ENCODE measurements at places on chromosomes 2 and 18. TPM values are rescaled to one million over a fixed set of nuclear protein-coding genes. Genes with fewer than 3 reads are reported as not detected.

DNA sequence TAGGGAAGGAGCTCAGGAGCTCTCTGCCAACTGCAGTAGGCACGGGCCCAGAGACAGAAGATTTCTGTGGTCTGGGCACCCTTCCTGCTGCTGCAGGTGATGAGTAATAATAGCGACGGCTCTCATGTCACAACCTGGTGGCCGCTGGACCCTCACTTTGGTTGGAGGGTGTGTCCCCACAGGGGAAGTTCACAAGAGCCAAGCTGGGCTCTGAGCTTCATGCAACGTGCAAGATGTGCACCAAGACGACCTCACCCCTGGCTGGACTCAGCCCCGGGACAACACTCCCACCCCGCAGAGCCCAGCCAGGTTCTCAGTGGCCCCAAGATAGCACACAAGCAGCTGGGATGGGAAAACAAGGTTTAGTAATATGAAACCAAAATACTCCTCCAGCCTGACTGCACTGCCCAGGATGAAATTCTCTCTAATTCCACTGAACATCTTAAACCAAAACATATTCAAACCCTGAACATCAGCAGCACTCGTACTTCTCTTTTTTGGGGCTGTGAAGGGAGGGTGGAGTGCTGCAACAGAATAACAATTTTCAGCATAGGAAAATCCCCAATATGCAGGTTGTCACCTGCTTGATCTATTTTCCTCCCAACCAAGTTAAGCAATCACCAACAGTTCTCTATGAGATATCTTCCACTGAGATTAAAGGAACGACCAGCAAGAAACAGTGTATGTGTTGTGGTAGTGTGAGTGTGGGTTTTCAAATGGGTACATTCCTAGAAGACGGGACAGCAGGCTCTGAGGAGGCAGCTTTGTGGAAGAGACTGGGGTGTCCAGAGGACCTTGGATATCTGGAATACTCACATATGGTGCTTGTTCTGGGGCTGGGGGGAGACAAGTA is 26.5 kb downstream of the BCL2 start:
- no peaks in the 10 kb centered on the region for H3K27me3 ChIP-seq
- no peak overlapping the region for H3K4me3 ChIP-seq
- H3K36me3 ChIP-seq = no peaks in the 10 kb centered on the region
- DNase-seq = no peak
- no peak overlapping the region for H3K27ac ChIP-seq
- peaks cover 43% of the 10 kb centered on the region for H3K4me1 ChIP-seq

- H3K27ac ChIP-seq = no peak overlapping the region
- H3K4me1 ChIP-seq = no peaks in the 10 kb centered on the region
- H3K27me3 ChIP-seq = no peaks in the 10 kb centered on the region
- no peak for DNase-seq
- H3K36me3 ChIP-seq = no peaks in the 10 kb centered on the region
Measured at GRCh38 chr18:54157646-54158385, 66.7 kb downstream of the MBD2 start.

DNA sequence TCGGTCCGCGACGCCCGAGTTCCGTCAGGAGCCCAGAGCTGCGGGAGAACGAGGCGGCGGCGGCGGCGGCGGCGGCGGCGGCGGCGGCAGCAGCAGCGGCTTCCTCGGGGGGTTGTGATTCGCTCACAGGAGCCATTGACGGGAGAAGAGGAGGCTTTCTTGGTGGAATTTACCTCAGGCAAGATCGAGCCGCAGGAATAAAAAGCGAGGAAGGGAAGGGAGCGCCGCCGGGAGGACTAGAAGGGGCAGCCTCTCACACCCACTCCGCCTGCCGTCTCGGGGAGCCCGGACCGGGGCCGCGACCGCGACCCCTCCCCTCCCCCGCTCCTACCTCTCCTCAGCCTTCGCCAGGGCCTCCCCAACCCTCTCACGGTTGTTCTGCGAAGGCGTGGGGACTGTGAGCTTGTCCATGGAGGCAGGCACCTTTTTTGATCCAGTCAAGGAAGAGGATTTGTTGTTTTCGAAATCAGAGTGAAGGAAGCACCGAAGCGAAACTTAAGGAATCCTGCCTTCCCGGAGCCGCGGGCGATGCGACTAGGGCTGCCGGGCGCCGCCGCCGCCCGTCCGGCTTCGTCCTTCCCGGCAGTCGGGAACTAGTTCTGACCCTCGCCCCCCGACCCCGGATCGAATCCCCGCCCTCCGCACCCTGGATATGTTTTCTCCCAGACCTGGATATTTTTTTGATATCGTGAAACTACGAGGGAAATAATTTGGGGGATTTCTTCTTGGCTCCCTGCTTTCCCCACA is 506 bp downstream of the BMPR2 start:
- H3K4me3 ChIP-seq = peak overlapping the region; percentile 89
- peaks cover 22% of the 10 kb centered on the region for H3K4me1 ChIP-seq
- no peaks in the 10 kb centered on the region for H3K27me3 ChIP-seq
- peak overlapping the region; percentile 99 for H3K27ac ChIP-seq

DNA sequence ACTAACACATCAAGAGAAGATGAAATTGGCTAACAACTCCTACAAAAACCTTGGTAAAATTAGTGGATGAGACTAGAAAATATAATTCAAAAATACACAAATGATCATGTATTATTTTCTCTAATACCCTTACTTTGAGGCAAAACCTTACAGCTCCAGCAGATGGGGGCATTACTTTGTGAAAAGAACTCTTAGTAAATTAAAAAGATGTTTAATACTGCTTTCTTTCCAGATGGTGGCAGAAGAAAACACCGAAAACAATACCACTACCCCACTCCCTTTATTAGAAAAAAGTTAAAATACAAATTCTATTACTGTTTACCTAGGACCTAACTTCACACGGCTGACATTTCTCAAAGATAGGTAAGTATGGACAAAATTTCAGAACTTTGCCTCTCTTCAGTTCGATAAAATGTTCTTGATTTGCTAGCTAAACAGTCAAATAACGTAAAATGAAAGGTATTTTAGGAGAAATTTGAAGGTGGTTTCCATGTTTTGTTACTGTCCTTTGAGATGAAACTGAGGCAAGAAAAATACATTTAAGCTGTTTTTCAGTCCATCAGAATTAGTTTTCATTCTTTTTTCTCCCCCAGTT is 30.6 kb downstream of the ORC4 start:
- no peak for DNase-seq
- no peak overlapping the region for H3K27ac ChIP-seq
- no peaks in the 10 kb centered on the region for H3K27me3 ChIP-seq
- H3K4me3 ChIP-seq = no peak overlapping the region

DNA sequence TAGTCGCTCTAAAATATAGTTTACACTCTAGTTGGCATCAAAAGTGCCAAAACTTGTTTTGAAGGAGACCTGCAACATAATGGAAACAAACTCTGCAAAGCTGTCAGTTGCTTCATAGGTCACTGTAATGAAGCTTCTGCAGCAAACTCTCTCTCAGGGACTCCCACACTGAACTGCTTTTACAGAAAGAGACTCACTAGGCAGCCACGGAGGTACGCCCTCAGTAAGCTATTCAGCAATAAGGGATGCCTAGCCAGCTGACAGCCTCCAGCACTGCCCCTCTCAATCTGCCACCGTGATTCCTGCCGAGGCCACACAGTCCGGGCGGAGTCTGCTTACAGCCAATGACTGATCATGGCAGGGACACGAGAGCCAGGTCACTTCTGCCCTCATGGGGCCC is 51.1 kb downstream of the COLEC12 start:
- H3K27me3 ChIP-seq = no peaks in the 10 kb centered on the region
- no peak overlapping the region for H3K27ac ChIP-seq
- H3K4me3 ChIP-seq = no peak overlapping the region
- H3K4me1 ChIP-seq = no peaks in the 10 kb centered on the region
- no peaks in the 10 kb centered on the region for H3K36me3 ChIP-seq
- no peak for DNase-seq

GRCh38 chr18:50360611-50361010 is 14.2 kb upstream of the SKA1 start:
- DNase-seq = no peak
- H3K4me1 ChIP-seq = no peaks in the 10 kb centered on the region
- H3K27me3 ChIP-seq = no peaks in the 10 kb centered on the region
- H3K27ac ChIP-seq = no peak overlapping the region
- no peak overlapping the region for H3K4me3 ChIP-seq

DNA sequence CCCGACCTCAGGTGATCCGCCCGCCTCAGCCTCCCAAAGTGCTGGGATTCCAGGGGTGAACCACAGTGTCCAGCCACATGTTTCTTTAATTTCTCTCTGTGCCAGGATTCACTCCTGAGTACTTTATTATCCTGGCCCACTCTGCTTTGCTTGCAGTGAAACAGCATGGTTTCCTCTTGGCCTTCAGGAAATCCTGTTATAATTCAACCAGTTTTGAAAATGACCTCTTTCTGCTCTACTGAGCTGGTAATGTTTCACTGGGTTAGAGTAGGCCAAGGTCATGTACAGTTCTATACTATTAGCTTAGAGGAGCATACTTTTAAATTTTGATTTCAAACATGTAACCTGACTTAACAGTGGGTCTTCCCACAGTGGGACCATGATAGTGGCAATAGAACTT is 90.6 kb upstream of the PELI1 start:
- no peak for DNase-seq
- H3K4me1 ChIP-seq = peaks cover 11% of the 10 kb centered on the region
- no peak overlapping the region for H3K4me3 ChIP-seq
- H3K27ac ChIP-seq = no peak overlapping the region
- no peaks in the 10 kb centered on the region for H3K27me3 ChIP-seq

DNA sequence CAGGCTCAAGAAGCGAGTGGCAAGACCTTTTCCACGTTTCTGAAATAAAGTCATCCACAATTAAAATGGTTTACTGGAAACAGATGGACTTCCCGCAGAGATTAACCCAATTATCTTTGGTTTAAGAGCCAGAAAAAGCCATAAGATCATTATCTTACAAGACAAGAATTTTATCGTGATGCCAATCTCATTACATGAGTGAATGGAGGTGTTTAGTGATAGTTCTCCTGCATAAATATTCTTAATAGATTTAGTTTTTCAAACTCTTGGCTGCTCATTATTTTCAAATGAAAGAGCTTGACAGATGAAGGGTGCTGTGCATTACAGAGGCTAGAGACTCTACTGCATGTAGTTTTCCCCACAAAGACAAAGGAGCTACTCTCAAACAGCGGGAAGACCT is 1028.4 kb upstream of the PIK3C3 start:
- no peak for DNase-seq
- no peaks in the 10 kb centered on the region for H3K4me1 ChIP-seq
- H3K27me3 ChIP-seq = no peaks in the 10 kb centered on the region
- no peaks in the 10 kb centered on the region for H3K36me3 ChIP-seq
- no peak overlapping the region for H3K27ac ChIP-seq

DNA sequence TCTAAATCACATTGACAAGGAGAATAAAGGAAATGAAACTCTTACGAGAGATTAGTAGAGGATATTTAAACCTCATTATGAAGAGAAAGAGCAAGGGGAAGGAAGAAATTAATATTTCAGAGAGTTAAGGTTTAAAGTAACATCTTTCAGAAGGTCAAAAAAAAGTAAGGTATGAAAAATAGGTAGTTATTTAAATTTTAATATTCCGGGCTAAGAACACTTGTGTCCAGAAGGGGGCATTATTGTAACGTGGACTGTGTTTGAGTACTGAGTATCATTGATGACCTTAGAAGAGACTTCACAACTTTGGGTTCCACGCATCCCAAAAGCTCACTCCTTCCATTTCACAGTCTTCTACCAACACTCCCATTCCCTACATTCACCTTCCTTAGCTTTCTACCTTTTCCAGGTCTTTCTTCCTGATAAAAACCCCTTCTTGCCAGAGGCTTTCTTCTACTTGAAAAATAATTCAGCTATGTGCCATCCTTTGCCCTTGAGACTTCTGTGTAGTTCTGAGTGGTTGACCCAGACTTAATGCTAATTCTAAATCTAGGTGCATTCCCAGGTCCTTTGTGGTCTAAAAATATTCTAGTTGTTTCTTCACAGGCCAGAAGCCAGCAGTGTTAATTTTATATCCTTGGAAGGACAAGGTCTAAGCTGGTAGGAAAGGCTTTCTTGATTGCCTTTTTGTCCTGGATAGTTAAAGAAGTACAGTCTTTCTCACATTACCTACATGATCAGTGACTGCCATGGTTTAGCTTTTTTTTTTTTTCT is 16.5 kb downstream of the DYNC1I2 start:
- H3K36me3 ChIP-seq = no peaks in the 10 kb centered on the region
- no peak overlapping the region for H3K27ac ChIP-seq
- H3K27me3 ChIP-seq = no peaks in the 10 kb centered on the region
- H3K4me3 ChIP-seq = no peak overlapping the region
- H3K4me1 ChIP-seq = peaks cover 27% of the 10 kb centered on the region

DNA sequence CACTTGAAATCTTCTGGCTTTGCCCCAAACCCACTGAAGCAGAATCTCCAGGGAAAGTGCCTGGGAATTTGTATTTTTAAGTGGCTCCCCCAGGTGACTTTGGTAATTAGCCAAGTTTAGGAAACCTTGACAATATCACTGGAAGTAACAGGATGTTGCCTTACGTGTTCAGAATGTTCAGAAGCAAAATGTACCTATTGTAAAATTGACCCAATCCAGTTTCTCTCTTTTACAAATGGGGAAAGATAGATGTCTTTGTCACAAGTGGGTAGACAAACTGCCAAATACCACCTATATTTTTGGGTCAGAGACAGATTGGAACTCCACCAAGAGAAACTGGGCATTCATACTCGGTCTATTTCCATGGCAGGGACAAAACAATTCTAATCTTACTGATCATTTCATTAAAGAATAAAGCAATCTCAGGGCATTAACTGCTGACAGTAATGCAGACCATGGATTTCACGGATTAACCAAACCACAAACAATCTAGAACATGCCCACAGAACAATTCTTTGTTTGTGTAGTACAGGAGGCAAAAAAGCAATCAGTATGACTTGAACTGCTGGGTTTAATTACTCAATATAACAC is 255.8 kb downstream of the ERBB4 start:
- no peaks in the 10 kb centered on the region for H3K27me3 ChIP-seq
- H3K36me3 ChIP-seq = no peaks in the 10 kb centered on the region
- no peaks in the 10 kb centered on the region for H3K4me1 ChIP-seq

GRCh38 chr18:28974504-28974903 is 797.6 kb upstream of the CDH2 start:
- no peaks in the 10 kb centered on the region for H3K4me1 ChIP-seq
- DNase-seq = no peak
- no peak overlapping the region for H3K4me3 ChIP-seq
- H3K36me3 ChIP-seq = no peaks in the 10 kb centered on the region
- H3K27me3 ChIP-seq = no peaks in the 10 kb centered on the region

The ANKRD30B gene
- not detected for total RNA-seq

The CYP1B1 gene
- total RNA-seq = 88.9 TPM

The BOD1L2 gene
- not detected for total RNA-seq

All from vagina (tissue), 2 donors.